ENCODE measurements at places on chromosomes 7 and 10.

- peak; percentile 69 for DNase-seq
These were observed 326.9 kb downstream of the PLXNA4 start for GRCh38 chr7:132249256-132249971.

DNA sequence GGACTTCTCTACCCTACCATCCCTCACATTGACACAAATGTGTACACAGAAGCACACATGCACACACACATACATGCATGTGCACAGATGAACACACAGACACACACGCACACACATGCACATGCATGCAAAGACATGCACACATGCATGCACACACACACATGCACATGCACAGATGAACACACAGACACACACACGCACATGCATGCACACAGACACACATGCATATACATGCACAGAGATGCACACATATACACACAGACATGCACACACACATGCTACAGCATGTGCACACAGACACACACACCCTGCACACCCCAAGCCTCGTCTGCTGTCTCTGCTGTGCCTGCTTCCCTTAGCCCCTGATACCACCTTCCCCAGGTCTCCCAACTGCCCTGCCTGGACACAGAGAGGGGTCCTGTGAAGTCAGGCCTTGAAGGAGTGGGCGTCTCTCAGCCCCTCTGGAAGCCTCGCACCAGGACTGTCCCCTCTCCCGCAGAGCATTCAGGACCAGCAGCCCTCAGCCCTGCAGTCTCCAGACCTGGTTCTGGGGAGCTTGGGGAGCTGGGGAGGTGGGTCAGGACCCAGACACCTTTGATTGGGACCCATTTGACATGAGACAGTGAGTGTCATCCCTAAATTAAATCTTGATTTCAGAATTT lies 181.8 kb downstream of the DNAJB6 start:
- no peak for DNase-seq

DNA sequence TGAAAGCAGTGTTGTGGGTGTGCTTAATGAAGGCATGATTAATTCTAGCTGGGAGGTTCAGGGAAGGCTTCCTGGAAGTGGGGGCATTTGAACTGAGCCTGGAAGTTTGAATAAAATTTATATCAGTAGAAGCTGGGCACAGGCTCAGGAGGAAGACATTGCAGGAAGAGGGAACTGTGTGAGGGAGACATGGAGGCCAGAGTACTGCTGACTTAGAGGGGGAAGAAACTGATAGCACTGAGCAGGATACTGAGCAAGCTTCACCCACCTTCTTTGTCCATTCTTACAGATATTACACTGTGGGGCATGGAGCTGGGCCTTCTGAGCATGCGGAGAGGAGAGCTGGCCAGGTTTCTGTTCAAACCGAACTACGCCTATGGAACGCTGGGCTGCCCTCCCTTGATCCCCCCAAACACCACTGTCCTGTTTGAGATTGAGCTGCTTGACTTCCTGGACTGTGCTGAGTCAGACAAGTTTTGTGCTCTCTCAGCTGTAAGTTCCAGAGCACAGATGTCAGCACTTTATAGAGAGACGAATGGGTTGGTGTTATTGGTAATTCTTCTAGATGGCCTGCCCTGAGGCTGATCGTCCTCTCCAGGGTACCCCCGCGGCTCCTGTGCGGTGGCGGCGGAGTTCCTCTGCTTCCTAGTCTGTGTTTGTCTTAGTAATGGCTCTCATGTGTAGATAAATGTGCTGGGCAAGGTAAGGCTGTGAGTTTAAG lies 2.1 kb downstream of the FKBP6 start:
- DNase-seq = no peak

DNA sequence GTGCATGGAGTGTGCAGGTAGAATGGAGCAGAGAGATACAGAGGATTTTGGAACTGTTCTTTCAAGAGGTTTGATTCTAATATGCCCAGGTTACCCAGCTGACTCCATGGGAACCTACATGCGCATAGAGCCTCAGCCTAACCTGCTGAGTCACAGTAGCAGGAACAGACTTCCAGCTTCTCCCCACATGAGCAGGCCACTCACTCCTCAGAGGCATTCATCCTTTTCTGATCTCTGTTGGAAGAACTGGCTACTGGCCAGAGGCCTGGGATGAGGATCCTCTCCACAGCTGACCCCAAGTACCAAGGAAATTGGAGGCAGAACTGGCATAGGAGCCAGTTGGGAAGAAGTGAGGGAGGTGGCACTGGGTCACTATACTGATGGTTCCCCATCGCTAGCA lies 17.9 kb upstream of the CCSER2 start:
- DNase-seq = no peak

- no peak for DNase-seq
These were observed 411.6 kb upstream of the DPP6 start for GRCh38 chr7:153640586-153640985.

GRCh38 chr10:24723386-24723787 lies 300 bp downstream of the ARHGAP21 start:
- peak; percentile 88 for DNase-seq

- DNase-seq = no peak
These were observed 10.5 kb upstream of the MDFIC start for GRCh38 chr7:114911411-114911810.

- no peak for DNase-seq
These were observed 134.9 kb downstream of the RAMP3 start for GRCh38 chr7:45292481-45292880.

- no peak for DNase-seq
These were observed 168.1 kb downstream of the GALNT17 start for GRCh38 chr7:71300086-71300485.

GRCh38 chr10:9331583-9332008 lies 1277.1 kb downstream of the GATA3 start:
- DNase-seq = peak; percentile 49

- no peak for DNase-seq
These were observed 62.2 kb upstream of the RNF148 start for GRCh38 chr7:122764902-122765301.

- DNase-seq = no peak
These were observed 331.3 kb downstream of the PCDH15 start for GRCh38 chr10:54469587-54470323.

- no peak for DNase-seq
These were observed 1.6 kb upstream of the ORAI2 start for GRCh38 chr7:102431617-102432298.

DNA sequence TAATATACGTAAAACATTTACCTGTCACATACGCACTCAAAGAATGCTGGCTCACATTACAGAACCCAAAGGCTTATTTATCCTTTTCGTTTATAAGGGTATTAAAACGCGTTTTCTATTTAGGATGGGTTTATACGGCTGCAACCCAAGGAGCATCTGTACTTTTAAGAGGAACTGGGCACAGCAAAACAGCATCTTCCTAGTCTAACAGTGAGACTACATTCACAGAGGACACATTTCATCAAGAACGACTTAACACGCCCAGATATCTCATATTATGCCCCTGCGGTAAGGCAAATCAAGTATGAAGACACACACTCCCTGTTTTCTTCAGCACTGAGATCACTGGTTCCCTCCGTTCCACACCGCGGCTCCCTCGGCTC lies 533 bp upstream of the DMTF1 start:
- no peak for DNase-seq

GRCh38 chr7:501526-501925 lies 18.1 kb downstream of the PDGFA start:
- DNase-seq = no peak

DNA sequence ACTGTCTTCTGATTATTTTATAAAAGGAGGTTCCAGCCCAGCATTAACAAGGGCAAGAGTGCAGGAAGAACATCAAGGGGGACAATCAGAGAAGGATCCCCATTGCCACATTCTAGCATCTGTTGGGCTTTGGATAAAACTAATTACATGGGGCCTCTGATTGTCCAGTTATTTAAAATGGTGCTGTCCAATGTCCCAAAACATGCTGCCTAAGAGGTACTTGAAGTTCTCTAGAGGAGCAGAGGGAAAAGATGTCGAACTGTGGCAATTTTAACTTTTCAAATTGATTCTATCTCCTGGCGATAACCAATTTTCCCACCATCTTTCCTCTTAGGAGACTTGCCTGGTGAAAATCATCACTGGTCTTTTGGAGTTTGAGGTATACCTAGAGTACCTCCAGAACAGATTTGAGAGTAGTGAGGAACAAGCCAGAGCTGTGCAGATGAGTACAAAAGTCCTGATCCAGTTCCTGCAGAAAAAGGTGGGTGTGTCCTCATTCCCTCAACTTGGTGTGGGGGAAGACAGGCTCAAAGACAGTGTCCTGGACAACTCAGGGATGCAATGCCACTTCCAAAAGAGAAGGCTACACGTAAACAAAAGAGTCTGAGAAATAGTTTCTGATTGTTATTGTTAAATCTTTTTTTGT lies 2.3 kb downstream of the IL6 start:
- DNase-seq = no peak

- no peak for DNase-seq
These were observed 38.0 kb upstream of the ACSL5 start for GRCh38 chr10:112335868-112336265.

- no peak for DNase-seq
These were observed 70.4 kb upstream of the ATRNL1 start for GRCh38 chr10:115022733-115023132.

DNA sequence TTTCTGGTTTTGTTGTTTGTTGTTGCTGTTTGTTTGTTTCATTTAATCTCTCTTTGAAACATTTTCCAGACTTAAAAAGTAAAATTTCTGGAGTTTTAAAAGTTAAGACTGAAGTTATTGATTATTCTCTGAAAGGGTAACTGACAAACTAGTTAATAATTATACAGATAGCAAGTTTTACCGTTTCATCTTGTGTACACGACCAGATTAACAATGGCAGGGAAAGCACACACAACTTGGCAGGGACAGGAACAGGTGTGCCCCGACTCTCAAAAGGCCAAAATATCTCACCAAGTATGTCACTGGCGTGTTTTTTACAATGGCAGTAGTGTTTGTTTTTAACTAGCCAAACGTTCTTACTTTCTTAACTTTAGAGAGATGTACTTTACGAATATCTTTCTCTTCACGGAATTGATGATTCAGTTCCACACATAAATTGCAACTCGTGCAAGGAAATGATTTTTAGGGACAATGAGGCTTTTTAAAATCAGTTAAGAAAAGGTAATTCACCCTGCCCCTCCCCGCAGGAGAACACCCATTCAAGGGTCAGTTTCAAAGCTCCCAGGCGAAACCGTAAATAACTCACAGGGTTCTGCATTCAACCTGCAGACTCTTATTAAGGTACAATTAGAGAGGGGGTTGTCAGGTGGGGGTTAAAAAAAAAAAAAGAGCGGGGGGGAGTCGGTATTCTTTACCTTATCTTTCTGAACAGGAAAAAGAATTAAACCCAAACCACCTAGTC lies 3.5 kb downstream of the CTBP2 start:
- no peak for DNase-seq

- DNase-seq = no peak
These were observed 93.1 kb downstream of the JCAD start for GRCh38 chr10:29966269-29966668.

DNA sequence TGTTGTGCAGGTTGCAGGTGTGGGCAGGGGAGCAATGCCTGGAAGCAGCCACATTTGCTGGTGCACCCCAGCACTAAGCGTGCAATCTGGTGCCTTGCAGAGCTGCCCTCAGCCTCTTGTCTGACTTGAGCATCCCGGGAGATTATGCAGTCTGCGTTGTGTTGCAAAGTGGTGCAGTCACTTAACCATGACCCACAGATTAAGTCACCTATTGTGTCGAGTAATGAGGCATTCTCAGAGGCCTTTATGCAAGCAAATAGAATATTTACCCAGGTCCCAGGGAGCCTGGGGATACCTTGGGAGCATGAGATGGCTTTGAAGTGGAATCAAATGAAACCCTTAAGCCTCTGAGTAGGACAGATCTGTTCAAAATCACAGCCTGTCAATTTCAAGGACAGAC lies 529.0 kb downstream of the TYW1 start:
- no peak for DNase-seq

- DNase-seq = no peak
These were observed 62.6 kb downstream of the DOCK4 start for GRCh38 chr7:112143582-112143981.

GRCh38 chr10:13890233-13891127 lies 303.7 kb downstream of the PRPF18 start:
- peak; percentile 62 for DNase-seq

DNA sequence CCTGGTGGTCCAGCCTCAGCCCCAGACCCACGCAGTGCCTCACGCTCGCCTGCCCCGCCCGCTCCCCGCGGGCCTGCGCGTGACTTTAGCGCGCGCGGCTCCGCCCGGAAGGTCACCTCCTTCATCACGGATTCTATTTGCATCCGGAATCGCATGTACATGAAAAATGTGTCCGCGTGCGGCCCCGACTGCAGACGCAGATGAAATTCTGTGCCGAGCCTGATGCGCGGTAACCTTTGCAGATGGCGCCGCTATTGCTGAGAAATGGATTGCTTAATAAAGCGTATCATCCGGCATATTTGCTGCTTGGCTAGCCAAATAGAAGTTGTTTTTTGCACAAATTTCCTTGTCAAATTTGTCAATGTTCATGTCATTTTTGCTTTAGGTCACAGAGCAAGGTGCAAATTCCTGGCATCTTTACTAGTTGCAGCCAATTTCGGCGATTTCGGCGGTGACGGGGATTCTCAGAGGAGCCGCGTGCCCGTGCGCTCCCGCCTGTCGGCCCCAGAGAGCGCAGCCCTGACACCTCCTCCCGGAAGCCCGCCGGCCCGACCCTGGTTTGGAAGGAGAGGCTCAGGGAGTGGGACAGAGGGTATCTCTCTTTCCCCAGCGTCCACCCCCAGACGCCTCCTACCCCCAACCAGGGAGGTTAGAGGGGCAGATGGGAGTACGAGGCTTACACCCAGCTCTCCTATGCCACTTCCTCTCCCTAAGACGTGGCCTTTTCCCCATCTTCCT lies 85.9 kb upstream of the PAX2 start:
- no peak for DNase-seq

DNA sequence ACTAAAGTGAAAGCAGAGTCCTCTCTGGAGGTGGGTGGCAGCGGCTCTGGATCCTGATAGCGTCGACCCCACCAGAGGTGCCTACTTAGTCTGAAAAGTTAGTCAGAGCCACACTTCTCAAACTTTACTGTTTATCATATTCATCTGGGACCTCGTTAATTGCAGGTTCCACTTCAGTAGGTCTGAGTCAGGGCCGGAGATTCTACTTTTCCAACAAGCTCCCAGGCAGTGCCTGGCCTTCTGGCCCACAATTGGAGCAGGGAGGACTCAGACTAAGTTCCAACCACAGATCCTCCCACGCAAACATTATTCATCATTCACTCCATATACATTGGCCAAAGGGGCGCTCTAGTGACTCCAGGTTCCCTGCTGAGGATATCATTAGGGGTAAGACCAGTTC lies 78.1 kb downstream of the VSTM4 start:
- no peak for DNase-seq

- no peak for DNase-seq
These were observed 181.4 kb downstream of the IPMK start for GRCh38 chr10:58086144-58086762.

GRCh38 chr10:53903756-53904155 lies 897.3 kb downstream of the PCDH15 start:
- no peak for DNase-seq

DNA sequence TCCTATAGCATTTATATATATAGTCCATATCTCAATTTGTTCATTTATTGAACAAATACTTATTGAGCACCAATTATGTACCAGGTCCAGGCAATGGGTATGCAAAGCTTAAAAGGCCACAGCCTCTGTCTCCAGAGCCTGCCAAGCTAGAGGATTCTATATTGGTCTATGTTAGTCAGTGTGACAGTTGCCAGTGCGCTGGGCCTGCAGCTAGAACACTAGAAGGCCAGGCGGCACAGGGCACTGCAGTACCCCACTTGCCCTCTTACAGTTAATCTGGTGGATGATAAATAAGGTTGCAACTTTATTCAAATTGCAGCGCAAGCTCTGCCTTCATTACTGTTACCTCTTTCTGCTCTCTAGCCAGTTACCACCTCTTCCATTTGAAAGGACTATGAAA lies 68.8 kb downstream of the PPP1R3C start:
- DNase-seq = no peak

- no peak for DNase-seq
These were observed 19.1 kb downstream of the TMEM176B start for GRCh38 chr7:150781103-150781502.
